ENCODE measurements at places on chromosomes 7 and 10.

GRCh38 chr10:73183667-73184281 lies 15.9 kb downstream of the FAM149B1 start:
- H3K4me3 ChIP-seq: no peak overlapping the region
- no peak for DNase-seq
- peaks cover 33% of the 10 kb centered on the region for H3K36me3 ChIP-seq

GRCh38 chr10:43576062-43576461 lies 1.6 kb upstream of the ZNF239 start:
- peaks cover 5% of the 10 kb centered on the region for H3K27me3 ChIP-seq
- peaks cover 18% of the 10 kb centered on the region for H3K36me3 ChIP-seq
- H3K4me1 ChIP-seq: peaks cover 40% of the 10 kb centered on the region
- peak overlapping the region; percentile 9 for H3K27ac ChIP-seq

GRCh38 chr7:25671111-25671510 lies 442.8 kb upstream of the NPVF start:
- H3K27me3 ChIP-seq: peaks cover 6% of the 10 kb centered on the region
- H3K4me3 ChIP-seq: no peak overlapping the region
- H3K36me3 ChIP-seq: no peaks in the 10 kb centered on the region

- no peak overlapping the region for H3K27ac ChIP-seq
- peaks cover 5% of the 10 kb centered on the region for H3K27me3 ChIP-seq
- H3K4me1 ChIP-seq: peaks cover 13% of the 10 kb centered on the region
- H3K36me3 ChIP-seq: peaks cover 4% of the 10 kb centered on the region
- DNase-seq: no peak
Observed at GRCh38 chr10:89904755-89905154, 203.4 kb downstream of the KIF20B start.

- H3K27me3 ChIP-seq: peaks cover 34% of the 10 kb centered on the region
- no peaks in the 10 kb centered on the region for H3K36me3 ChIP-seq
- H3K4me1 ChIP-seq: no peaks in the 10 kb centered on the region
Observed at GRCh38 chr10:8144496-8144895, 90.0 kb downstream of the GATA3 start.

DNA sequence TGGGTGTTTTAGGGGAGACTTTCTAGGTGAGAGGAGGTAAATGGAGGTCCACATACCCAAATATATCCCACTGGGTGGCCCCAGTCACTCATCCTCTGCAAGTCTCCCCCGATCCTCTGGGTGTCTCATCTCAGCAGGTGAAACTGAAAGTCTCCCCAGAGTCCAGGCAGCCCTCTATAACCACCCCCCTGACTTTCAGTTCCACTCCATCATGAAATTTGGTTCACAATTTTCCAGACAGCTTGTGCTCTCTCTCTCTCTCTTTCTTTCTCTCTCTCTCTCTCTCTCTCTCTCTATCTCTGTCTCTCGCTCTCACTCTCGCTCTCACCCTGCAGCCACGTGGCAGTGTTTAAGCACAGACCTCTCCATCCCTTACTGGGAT lies 56.7 kb upstream of the ELN start:
- no peak overlapping the region for H3K4me3 ChIP-seq
- no peak for DNase-seq
- no peak overlapping the region for H3K27ac ChIP-seq
- peaks cover 12% of the 10 kb centered on the region for H3K4me1 ChIP-seq
- H3K27me3 ChIP-seq: peaks cover 11% of the 10 kb centered on the region

DNA sequence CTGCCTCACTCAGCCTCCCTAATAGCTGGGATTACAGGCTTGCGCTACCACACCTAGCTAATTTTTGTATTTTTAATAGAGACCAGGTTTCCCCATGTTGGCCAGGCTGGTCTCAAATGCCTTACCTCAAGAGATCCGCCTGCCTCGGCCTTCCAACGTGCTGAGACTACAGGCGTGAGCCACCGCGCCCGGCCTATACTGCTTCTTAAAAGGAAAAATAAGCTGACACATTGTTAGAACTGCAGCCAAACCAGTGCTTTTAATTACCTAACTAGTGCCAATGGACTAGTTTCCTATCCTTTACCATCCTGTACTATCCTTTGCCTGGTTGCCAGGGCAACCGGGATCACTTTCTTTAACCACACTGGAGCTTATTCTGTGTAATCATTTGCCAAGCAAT lies 108.0 kb downstream of the LRRTM3 start:
- no peaks in the 10 kb centered on the region for H3K4me1 ChIP-seq
- no peak for DNase-seq
- H3K4me3 ChIP-seq: no peak overlapping the region
- no peaks in the 10 kb centered on the region for H3K36me3 ChIP-seq

GRCh38 chr10:133124357-133125211 lies 35.4 kb upstream of the KNDC1 start:
- H3K4me1 ChIP-seq: peaks cover 9% of the 10 kb centered on the region
- H3K36me3 ChIP-seq: no peaks in the 10 kb centered on the region
- H3K4me3 ChIP-seq: no peak overlapping the region
- H3K27ac ChIP-seq: no peak overlapping the region

DNA sequence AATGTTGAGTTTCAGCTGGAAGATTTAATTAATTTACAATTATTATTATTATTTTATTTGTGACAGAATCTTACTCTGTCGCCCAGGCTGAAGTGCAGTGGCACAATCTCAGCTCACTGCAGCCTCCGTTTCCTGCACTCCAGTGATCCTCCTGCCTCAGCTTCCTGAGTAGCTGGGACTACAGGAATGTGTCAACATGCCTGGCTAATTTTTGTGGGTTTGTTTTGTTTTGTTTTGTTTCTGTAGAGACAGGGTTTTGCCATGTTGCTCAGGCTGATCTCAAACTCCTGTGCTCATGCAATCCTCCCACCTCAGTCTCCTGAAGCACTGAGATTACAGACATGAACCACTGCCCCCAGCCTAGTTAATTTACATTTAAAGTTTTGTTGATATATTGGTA lies 93.8 kb upstream of the MEOX2 start:
- no peaks in the 10 kb centered on the region for H3K4me1 ChIP-seq
- no peaks in the 10 kb centered on the region for H3K27me3 ChIP-seq
- DNase-seq: no peak
- H3K27ac ChIP-seq: no peak overlapping the region
- no peak overlapping the region for H3K4me3 ChIP-seq

- H3K4me1 ChIP-seq: peaks cover 37% of the 10 kb centered on the region
- H3K4me3 ChIP-seq: no peak overlapping the region
- no peaks in the 10 kb centered on the region for H3K27me3 ChIP-seq
- no peak overlapping the region for H3K27ac ChIP-seq
- no peak for DNase-seq
Observed at GRCh38 chr10:124119946-124120345, 26.5 kb upstream of the CHST15 start.

GRCh38 chr10:95837783-95838182 lies 70.0 kb upstream of the CC2D2B start:
- no peaks in the 10 kb centered on the region for H3K27me3 ChIP-seq
- peaks cover 88% of the 10 kb centered on the region for H3K4me1 ChIP-seq
- H3K4me3 ChIP-seq: peak overlapping the region; percentile 59
- peak; percentile 80 for DNase-seq

- no peak for DNase-seq
- H3K27me3 ChIP-seq: peaks cover 26% of the 10 kb centered on the region
- H3K27ac ChIP-seq: no peak overlapping the region
- peaks cover 12% of the 10 kb centered on the region for H3K4me1 ChIP-seq
- no peak overlapping the region for H3K4me3 ChIP-seq
- no peaks in the 10 kb centered on the region for H3K36me3 ChIP-seq
Observed at GRCh38 chr7:3922175-3922635, 621.2 kb downstream of the SDK1 start.

GRCh38 chr7:158685693-158686092 lies 18.9 kb downstream of the NCAPG2 start:
- no peaks in the 10 kb centered on the region for H3K27me3 ChIP-seq
- no peak overlapping the region for H3K27ac ChIP-seq
- H3K36me3 ChIP-seq: peaks cover 33% of the 10 kb centered on the region
- H3K4me3 ChIP-seq: no peak overlapping the region
- DNase-seq: no peak

Measured in stimulated activated naive B cell treated with anti-CD40 and anti-IgM and Interleukin-4, amounts not matched to agents 10 μg/mL and 1 μg/mL and 100 μg/mL, for 72 hours (primary cell).